ENCODE measurements at places on chromosomes 12 and 14.
A peak's percentile ranks its signal among the peaks of the same experiment; 100 is the strongest.

- no peak overlapping the region for H3K4me3 ChIP-seq
- H3K27me3 ChIP-seq, result no peaks in the 10 kb centered on the region
- no peak for DNase-seq
- no peaks in the 10 kb centered on the region for H3K4me1 ChIP-seq
- H3K27ac ChIP-seq, result no peak overlapping the region
- H3K36me3 ChIP-seq, result no peaks in the 10 kb centered on the region
These were observed 724 bp downstream of the GTSF1 start for GRCh38 chr12:54472494-54473262.

GRCh38 chr14:33682760-33683159 is 268.1 kb downstream of the EGLN3 start:
- no peaks in the 10 kb centered on the region for H3K4me1 ChIP-seq
- DNase-seq, result no peak
- no peak overlapping the region for H3K27ac ChIP-seq
- H3K27me3 ChIP-seq, result no peaks in the 10 kb centered on the region

- peak; percentile 82 for DNase-seq
- H3K27me3 ChIP-seq, result no peaks in the 10 kb centered on the region
- H3K36me3 ChIP-seq, result no peaks in the 10 kb centered on the region
- no peak overlapping the region for H3K4me3 ChIP-seq
- no peaks in the 10 kb centered on the region for H3K4me1 ChIP-seq
These were observed 74.8 kb upstream of the CHST11 start for GRCh38 chr12:104381731-104382480.

DNA sequence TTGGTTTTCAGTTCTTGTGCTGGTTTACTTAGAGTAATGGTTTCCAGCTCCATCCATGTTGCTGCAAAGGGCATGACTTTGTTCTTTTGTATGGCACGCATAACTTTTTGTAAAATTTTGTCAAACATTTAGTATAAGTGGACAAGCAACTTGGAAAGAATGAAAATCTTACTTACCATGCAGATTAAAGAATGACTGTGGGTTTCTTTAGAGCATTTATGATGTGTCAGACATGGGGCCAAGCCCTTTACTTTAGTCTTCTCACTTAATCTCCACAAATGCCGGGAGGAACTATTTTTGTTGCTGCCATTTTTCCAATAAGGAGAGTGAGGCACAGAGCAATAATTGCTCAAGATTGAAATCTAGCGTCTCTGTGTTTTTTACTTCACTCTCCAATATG is 652.5 kb upstream of the TBX3 start:
- H3K27me3 ChIP-seq, result no peaks in the 10 kb centered on the region
- DNase-seq, result no peak
- no peak overlapping the region for H3K4me3 ChIP-seq
- H3K27ac ChIP-seq, result no peak overlapping the region
- no peaks in the 10 kb centered on the region for H3K36me3 ChIP-seq
- H3K4me1 ChIP-seq, result no peaks in the 10 kb centered on the region

DNA sequence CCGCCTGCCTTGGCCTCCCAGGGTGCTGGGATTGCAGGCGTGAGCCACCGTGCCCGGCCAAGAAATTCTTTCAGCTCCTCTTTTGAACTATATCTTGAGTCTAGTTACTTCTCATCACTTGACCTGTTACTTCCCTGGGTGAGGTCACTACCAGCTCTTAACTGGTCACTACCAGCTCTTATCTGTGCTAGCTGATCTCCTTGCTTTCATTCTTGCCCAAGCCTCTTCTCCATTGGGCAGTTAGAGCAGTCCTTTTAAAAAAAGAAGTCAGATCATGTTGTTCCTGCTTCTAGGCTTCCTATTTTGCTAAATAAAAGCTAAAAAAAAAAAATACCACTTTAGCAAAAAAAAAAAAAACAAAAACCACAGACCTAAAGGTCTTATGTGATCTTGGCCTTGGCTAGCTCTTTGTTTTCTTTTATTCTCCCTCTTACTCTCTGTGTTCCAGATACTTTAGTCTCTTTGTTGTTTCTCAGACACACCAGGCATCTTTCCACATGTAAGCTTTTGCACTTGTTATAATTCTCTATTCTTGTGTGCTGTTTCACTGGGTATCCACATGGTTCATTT is 63.5 kb downstream of the RAD51B start:
- no peaks in the 10 kb centered on the region for H3K36me3 ChIP-seq
- H3K4me3 ChIP-seq, result no peak overlapping the region
- H3K4me1 ChIP-seq, result peaks cover 13% of the 10 kb centered on the region
- no peaks in the 10 kb centered on the region for H3K27me3 ChIP-seq

DNA sequence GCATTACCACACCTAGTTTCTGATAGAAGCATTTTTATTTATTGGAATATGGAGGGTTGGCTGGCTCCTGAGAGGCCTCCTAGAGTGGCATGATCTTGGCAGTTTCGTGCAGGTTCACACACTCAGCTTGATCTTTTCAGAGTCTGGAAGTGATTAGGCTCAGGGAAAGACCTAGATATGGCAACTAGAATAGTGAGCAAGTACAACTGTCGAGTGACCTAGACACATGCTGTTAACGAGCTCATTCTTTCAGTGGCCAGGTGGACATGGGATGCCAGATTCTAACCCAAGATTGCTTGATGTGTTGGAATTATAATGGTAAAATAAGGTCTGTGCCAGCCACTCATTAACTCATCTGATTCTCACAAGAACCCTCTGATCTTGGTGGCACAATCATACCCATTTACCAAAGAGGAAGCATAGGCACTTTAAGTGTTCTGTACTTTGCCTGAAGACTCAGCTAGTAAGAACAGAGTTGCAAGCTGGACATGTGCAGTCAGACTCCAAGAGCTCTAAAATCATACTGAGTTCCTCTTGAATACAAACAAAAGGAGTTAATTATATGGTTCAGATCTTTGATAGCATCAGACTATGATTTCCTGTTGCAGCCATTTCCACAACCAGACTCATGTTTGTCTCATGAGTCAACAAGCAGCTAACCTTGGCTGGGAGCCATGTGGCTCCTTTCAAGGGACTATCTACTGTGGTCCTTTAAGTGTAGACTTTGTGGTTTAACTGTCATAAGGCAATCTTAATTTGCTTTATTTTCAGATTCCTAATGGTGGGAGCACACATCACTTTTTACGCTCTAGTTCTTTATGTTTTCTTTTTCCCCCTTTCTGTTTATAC is 144.2 kb downstream of the PLEKHA5 start:
- no peaks in the 10 kb centered on the region for H3K4me1 ChIP-seq
- no peak for DNase-seq

DNA sequence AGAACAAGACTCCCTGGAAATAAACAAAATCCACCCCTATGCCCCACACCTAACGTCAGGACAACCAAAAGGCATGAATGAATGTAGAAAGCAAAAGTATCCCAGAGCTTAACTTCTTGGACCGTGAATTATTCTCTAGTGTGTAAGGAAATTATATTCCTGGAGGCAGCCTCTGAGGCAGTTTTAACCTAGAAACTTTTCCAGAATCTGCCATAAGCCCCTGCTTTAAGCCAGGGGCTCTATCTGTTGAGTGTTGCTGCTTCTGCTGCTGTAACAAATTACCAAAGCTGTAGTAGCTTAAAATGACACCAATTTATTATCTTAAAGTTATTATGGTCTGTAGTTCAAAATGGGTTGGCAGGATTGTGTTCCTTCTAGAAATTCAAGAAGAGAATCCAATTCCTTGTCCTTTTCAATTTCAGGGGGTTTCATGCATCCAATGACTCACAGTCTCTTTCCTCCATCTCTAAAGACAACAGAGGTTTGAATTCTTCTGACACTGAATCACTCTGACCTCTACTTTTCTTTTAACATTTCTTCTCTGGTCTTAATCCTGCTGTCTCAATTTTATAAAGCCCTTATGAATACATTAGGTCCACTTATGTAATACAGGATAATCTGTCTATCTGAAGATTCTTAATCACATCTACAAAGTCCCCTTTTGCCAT is 242.7 kb downstream of the ATXN7L3B start:
- DNase-seq, result no peak
- no peaks in the 10 kb centered on the region for H3K27me3 ChIP-seq
- H3K4me3 ChIP-seq, result no peak overlapping the region
- no peaks in the 10 kb centered on the region for H3K4me1 ChIP-seq
- H3K27ac ChIP-seq, result no peak overlapping the region
- H3K36me3 ChIP-seq, result no peaks in the 10 kb centered on the region

DNA sequence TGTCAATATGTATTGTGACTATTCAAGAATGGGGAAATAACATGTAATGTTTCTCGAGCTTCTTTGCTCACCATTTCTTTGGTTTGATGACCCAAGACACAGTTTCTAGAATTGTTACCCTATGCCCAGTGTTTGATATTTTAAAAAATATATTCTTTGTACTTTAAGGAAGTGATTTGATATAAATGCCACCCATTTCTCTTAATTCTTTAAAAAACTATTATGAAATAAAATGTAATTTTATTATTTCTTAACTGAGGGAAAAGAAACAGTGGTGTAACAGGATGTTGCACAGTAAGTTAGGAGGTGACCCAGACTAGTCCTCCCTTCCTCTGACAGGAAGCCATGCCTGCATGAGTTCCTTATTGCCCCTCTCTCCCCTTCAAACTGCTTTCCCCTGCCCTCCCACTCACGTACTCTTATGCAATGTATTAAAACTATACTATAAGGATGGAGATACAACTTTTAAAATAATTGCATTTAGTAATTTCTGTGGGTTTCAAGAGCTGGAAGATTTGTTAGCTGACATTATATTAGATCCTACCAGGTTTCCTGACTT is 279.4 kb downstream of the TMTC2 start:
- no peaks in the 10 kb centered on the region for H3K27me3 ChIP-seq
- no peak overlapping the region for H3K4me3 ChIP-seq
- no peak for DNase-seq
- H3K4me1 ChIP-seq, result no peaks in the 10 kb centered on the region

GRCh38 chr14:78451319-78451695 is 281.1 kb downstream of the NRXN3 start:
- no peaks in the 10 kb centered on the region for H3K4me1 ChIP-seq
- DNase-seq, result no peak
- H3K36me3 ChIP-seq, result no peaks in the 10 kb centered on the region
- H3K27me3 ChIP-seq, result no peaks in the 10 kb centered on the region
- no peak overlapping the region for H3K27ac ChIP-seq

DNA sequence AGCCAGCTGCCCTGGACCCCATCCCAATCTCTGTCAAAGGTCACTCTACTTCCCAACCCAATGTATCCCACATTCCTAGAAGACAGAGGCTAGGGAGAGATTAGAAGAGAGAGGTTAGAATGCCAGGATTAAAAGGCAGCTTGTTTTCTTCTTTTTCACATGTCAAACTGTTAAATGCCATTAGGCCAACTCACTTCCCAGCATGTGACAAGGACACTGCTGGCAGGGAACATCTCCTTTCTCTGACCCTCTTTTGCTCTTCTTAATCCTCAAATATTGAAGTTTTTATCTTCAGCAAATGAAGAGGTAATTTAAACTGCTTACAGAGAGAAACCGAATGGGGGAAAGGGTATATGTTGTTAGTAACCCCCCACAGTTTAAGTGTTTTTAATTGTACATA is 89.1 kb downstream of the BBS10 start:
- no peak overlapping the region for H3K4me3 ChIP-seq
- no peaks in the 10 kb centered on the region for H3K4me1 ChIP-seq
- H3K36me3 ChIP-seq, result no peaks in the 10 kb centered on the region

DNA sequence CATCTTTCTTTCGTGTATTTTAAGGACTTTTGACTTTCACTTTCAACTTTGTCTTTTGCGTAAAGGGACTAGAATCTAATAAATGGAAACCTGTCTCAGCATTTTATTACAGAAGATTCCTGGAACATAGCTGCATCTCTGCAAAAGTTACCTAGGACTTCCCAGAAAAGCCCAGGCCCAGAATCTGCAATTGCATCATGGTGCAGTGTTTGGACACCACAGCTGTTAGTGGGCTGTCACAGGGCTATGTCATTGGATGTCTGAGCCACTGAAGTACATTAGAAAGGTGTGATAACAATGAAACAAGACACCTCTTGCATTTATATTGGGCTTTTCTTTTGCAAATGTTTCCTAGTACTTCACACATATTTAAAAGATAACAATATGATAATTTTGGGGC is 199.9 kb upstream of the IGF1 start:
- H3K36me3 ChIP-seq, result no peaks in the 10 kb centered on the region
- no peak overlapping the region for H3K4me3 ChIP-seq
- no peaks in the 10 kb centered on the region for H3K27me3 ChIP-seq
- H3K4me1 ChIP-seq, result no peaks in the 10 kb centered on the region

DNA sequence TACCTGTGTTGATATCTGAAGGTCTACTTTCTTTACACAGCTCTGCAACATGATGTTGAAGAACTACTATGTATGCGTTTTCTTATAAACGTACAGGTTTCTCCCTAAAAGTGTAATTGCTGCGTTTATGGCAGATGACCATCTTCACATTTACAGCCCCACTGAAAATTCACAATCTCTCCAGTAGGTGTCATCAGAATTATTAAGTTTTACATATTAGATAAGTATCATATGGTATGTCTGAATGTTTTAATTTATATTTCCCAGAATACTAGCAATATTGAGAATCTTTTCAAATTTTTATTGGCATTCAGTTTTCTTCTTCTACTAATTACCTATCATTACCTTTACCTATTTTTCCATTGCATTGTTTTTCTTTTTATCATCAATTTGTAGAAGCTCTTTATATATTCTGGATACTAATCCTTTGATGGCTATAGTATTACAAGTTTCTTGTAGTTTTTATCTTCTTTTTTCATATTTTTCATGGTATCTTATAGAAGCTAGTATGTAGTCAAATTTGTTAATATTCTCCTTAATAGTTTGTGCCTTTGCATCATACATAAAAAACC is 123.5 kb downstream of the CAPZA3 start:
- H3K4me1 ChIP-seq, result no peaks in the 10 kb centered on the region
- no peak overlapping the region for H3K27ac ChIP-seq
- no peaks in the 10 kb centered on the region for H3K36me3 ChIP-seq
- peak; percentile 50 for DNase-seq
- no peaks in the 10 kb centered on the region for H3K27me3 ChIP-seq

Data from MM.1S (cell line).